Right lung (tissue), 10 donors: ENCODE measurements at places on chromosomes 5 and 9. TPM values are rescaled to one million over a fixed set of nuclear protein-coding genes. Genes with fewer than 3 reads are reported as not detected.
A peak's percentile ranks its signal among the peaks of the same experiment; 100 is the strongest.

The FAM78A gene
- polyA plus RNA-seq, result 4.7 TPM

The OGN gene
- polyA plus RNA-seq, result 147 TPM

The AMBP gene
- polyA plus RNA-seq, result 1.8 TPM

The MYOT gene
- polyA plus RNA-seq, result 0.90 TPM

The SPATA6L gene
- polyA plus RNA-seq, result 7.3 TPM

The JAKMIP2 gene
- polyA plus RNA-seq, result 6.5 TPM

The RNF208 gene
- 10.8 TPM for polyA plus RNA-seq

The UIMC1 gene
- polyA plus RNA-seq, result 54.2 TPM

The GDA gene
- polyA plus RNA-seq, result 0.12 TPM

The DNAJC21 gene
- polyA plus RNA-seq, result 71.5 TPM

GRCh38 chr5:178437386-178438075, 152.7 kb downstream of the COL23A1 start:
- no peak for DNase-seq

GRCh38 chr9:113807173-113808061, 68.7 kb upstream of the ZNF618 start:
- DNase-seq, result peak; percentile 59

- DNase-seq, result no peak
Measured at GRCh38 chr5:87754009-87754757, 341.5 kb upstream of the CCNH start.

GRCh38 chr9:82512728-82513127, 524.2 kb downstream of the SPATA31D1 start:
- DNase-seq, result no peak

- no peak for DNase-seq
Measured at GRCh38 chr5:29402270-29402669, 1791.2 kb upstream of the CDH6 start.

DNA sequence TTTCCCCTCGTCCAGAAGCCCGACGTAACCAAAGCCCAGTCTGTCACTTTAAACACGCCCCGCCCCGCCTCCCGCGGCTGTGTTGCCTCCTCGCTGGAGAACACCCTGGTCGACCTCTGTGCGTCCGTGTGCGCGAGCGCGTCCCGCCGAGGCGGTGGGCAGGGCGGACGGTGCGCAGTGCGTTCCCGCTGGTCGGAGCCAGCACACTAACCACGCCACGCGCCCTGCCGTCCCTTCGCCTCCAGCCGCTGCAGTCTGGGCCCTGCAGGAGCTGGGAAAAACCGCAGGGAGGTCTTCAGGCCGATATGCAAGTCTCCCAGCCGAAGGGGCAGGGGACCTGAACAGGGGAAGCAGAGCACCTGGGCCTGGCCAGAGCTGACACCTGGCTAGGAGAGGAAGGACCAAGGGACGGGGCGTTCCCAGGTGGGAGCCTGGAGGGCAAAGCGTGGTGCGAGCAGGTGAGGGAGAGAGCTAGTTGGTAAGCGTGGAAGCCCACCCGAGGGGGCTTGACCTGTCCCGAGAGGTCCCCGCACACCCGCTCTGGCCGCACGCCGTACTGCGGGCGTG, 1.3 kb upstream of the PHPT1 start:
- DNase-seq, result no peak

DNA sequence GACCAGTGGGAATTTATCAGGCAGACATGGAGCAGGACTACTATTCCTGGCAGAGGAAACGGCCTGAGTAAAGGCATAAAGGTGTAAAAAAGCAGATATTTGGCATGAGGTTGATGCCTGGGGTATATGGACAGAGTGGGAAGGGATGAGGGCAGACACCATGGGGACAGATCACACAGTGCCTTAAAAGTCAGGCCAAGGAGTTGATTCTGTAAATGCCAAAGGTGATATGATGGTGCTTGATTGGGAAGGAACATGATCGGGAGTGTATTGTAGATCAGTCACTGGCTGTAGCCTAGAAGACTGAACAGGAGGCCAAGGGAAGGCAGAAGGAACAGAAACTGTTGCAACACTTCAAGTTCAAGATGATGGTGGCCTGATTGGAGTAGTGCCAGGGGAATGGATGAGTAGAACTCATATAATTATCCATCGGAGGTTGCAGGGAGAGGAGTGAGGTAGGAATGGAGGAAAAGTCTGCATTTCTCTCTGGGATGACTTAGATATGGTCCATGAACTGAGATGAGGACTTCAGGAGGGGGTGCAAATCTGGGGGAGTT, 594.3 kb upstream of the KLF4 start:
- no peak for DNase-seq

GRCh38 chr9:94182532-94182931, 76.6 kb upstream of the ZNF169 start:
- DNase-seq, result no peak

- DNase-seq, result peak; percentile 88
Measured at GRCh38 chr5:78908173-78909061, 76.7 kb downstream of the ARSB start.

DNA sequence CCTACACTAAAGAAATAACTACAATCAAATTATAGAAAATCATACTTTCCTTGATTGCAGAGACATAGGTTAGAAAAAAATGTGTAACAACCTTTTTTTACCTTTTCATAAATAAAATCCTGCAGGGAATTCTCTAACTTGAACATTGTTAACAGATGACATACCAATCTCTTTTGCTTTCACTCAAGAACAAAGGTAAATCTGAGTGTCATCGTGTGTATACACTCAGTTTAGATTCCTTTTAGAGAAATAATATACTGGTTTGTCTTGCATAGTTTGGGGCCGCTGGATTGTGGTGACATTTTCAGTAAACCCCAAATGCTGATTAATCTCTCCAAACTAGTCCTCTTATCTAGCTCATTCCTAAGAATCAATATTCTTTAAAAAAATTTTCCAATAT, 20.8 kb upstream of the MTAP start:
- DNase-seq, result no peak

- no peak for DNase-seq
Measured at GRCh38 chr5:149413477-149414210, 34.6 kb upstream of the IL17B start.

- no peak for DNase-seq
Measured at GRCh38 chr5:139700711-139701055, 52.5 kb downstream of the CXXC5 start.

- DNase-seq, result peak; percentile 46
Measured at GRCh38 chr9:137878146-137878941, 762 bp downstream of the CACNA1B start.

- no peak for DNase-seq
Measured at GRCh38 chr9:37010180-37010579, 23.9 kb downstream of the PAX5 start.

DNA sequence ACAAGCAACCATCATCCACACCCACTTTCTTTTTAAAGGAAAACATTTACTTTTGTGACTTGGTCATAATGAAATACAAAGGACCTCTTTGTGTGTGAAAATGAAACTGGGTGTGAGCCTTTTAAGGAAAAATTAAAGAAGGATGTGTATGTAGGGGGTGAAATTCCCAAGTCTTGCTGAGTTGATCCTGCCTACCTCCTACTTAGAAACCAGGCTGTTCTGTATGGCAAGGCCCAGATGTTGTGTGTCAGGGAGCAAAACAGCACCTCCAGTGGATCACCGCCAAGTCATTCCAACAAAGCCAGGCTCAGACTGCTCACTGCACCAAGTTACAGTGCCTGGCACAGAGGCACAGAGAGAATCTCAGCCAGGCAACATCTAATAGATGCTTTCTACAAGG, 198.5 kb upstream of the FBN2 start:
- DNase-seq, result no peak

- no peak for DNase-seq
Measured at GRCh38 chr5:89065919-89066318, 182.9 kb upstream of the MEF2C start.

- no peak for DNase-seq
Measured at GRCh38 chr9:4139196-4139595, 160.7 kb downstream of the GLIS3 start.

- DNase-seq, result no peak
Measured at GRCh38 chr9:29775491-29775890, 2202.2 kb upstream of the C9orf72 start.

DNA sequence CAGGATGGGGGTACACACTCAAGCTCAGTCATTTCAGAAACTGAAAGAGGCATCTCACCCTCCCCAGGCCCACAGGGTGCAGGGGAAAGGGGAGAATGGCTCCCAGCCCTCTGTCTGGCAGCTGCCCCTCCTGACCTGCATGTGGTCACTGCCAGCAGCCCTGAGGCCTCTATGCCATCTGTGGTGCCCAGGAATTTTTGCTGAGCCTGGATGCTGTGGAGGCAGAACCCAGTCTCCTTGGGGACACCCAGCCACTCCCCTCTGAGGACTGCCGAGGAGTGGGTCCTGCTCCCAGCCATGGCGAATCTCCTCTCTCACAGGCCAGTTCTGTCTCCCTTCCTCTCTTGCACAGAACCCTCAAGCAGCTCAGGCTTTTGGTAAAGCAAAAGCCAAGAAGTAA, 104.0 kb upstream of the ALDH1B1 start:
- DNase-seq, result no peak

DNA sequence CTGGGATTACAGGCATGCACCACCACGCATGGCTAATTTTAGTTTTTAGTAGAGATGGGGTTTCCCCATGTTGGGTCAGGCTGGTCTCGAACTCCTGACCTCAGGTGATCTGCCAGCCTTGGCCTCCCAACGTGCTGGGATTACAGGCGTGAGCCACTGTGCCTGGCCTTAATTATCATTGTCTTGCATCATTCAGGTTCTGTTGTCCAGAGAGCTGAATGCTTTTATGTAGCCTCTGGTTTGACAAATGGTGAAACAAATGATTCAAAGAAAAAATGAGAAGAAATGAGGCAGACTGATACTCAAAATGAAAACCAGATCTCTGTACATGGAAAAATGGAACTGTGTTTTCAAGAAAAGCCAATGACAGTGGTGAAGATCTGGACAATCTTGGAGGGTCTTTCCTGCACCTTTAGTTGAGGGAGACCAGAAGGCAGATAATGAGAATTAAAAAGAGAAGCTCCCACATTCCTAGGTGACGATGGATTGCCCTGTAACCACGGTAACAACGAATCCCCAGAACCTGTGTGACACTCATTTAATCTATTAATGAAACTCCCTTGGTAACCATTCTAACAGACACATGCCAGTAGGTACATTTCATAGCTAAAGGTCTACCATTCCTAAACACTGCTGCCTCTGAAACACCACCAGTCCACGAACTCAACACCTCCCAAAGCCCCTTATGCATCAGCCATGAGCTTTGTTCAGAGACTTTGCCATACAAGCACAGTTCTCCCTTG, 1.6 kb downstream of the TEX48 start:
- no peak for DNase-seq

- DNase-seq, result no peak
Measured at GRCh38 chr5:41795125-41795524, 75.1 kb downstream of the OXCT1 start.

- no peak for DNase-seq
Measured at GRCh38 chr5:37721447-37721871, 118.4 kb downstream of the GDNF start.

DNA sequence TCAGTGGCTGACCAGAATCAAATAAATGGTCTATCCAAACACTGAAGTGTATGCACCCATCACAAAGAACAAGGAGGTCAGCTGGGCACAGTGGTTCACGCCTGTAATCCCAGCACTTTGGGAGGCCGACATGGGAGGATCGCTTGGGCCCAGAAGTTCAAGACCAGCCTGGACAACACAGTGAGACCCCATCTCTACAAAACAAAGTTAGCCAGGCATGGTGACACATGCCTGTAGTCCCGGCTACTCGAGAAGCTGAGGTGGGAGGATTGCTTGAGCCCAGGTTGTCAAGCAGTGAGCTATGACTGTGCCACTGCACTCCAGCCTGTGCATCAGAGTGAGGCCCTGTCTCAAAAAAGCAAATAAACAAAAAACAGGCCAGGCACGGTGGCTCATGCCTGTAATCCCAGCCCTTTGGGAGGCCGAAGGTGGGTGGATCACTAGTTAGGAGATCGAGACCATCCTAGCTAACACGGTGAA, 40.5 kb downstream of the SEMA4D start:
- DNase-seq, result no peak

GRCh38 chr5:177300236-177300880, 3.2 kb downstream of the RAB24 start:
- DNase-seq, result no peak

DNA sequence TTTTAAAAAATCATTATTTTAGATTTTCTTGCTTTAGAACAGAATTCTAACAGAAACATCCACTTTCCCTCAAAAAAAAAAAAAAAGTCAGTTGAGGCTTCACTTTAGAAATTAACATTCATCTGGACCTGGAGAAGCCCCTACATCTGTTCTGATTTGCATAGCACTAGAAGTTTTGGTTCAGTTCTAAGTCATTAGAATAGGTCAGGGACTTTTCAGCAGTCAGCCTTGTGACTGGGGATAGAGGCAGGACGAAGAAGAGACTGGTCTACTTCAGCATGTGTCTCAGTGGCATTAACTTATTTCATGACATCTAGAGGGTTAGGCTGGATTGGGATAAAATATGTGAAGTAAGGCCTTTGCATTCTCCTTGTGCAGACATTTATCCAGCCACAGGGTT, 215.8 kb upstream of the DAB2 start:
- DNase-seq, result no peak
